ENCODE measurements at places on chromosomes 5 and 9. TPM values are rescaled to one million over a fixed set of nuclear protein-coding genes. Genes with fewer than 3 reads are reported as not detected.

The IL7R gene
- total RNA-seq, result 4.0 TPM

DNA sequence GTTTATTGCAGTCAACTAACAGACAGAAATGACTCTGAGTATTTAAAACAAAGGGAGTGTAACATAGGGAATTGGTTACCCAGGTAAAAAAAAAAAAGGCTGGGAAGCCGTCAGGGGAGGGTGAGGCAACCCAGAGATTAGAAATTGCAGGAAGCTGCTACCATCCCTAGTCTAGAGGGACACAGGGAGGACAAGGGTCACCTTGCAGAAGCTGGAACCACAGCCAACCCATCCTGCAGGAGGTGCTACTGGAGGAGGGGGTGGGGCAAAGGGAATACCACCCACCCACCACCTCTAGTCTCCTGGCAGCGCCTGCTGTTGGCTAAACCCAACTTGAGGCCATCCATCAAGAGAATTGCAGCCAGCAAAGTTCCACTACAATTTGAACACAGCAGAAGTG is 6.5 kb downstream of the CAST start:
- no peak for DNase-seq

The NTRK2 gene
- 1.5 TPM for total RNA-seq

DNA sequence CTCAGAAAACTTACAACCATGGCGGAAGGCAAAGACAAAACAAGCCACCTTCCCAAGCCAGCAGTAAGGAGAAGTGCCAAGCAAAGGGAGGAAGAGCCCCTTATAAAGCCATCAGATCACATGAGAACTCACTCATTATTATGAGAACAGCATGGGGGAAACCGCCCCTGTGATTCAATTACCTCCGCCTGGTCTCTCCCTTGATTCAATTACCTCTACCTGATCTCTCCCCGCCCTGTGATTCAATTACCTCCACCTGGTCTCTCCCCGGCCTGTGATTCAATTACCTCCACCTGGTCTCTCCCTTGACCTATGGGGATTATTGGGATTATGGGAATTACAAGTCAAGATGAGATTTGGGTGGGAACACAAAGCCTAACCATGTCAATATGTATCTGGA is 467.3 kb upstream of the FTMT start:
- no peak for DNase-seq

- DNase-seq, result no peak
Measured at GRCh38 chr9:134656334-134657006, 14.9 kb downstream of the COL5A1 start.

- DNase-seq, result no peak
Measured at GRCh38 chr9:131677049-131677443, 62.8 kb downstream of the RAPGEF1 start.

The SPATA9 gene
- total RNA-seq, result not detected

GRCh38 chr5:43041110-43041668 is 1.1 kb upstream of the ANXA2R start:
- DNase-seq, result no peak

The C5orf34 gene
- 1.1 TPM for total RNA-seq

The SNCAIP gene
- 3.0 TPM for total RNA-seq

The F2RL2 gene
- 2.0 TPM for total RNA-seq

The SPEF2 gene
- 3.2 TPM for total RNA-seq

- peak; percentile 39 for DNase-seq
Measured at GRCh38 chr5:125310749-125311148, 564.3 kb upstream of the ZNF608 start.

GRCh38 chr5:171387970-171388815 is 544 bp downstream of the NPM1 start:
- no peak for DNase-seq

The SET gene
- 404 TPM for total RNA-seq

DNA sequence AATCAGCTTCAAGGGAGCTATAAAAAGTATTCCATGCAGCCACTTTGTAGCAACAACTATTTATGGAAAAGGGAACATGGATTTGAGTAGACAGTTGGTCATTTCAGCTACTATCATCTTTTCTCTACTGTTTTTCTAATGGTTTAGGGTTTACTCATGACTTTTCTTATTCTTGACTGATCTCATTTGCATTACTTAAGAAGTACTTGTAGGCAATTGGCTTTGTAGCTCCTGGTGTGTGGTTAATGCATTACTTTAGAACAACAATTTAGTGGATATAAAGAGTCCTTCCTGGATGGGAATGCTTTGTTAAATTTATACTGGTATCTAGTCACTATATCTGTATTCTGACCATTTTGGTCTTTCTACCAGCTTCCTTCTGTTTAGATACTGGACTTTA is 59.8 kb upstream of the NTRK2 start:
- no peak for DNase-seq
